ENCODE measurements at places on chromosomes 13 and 19.

DNA sequence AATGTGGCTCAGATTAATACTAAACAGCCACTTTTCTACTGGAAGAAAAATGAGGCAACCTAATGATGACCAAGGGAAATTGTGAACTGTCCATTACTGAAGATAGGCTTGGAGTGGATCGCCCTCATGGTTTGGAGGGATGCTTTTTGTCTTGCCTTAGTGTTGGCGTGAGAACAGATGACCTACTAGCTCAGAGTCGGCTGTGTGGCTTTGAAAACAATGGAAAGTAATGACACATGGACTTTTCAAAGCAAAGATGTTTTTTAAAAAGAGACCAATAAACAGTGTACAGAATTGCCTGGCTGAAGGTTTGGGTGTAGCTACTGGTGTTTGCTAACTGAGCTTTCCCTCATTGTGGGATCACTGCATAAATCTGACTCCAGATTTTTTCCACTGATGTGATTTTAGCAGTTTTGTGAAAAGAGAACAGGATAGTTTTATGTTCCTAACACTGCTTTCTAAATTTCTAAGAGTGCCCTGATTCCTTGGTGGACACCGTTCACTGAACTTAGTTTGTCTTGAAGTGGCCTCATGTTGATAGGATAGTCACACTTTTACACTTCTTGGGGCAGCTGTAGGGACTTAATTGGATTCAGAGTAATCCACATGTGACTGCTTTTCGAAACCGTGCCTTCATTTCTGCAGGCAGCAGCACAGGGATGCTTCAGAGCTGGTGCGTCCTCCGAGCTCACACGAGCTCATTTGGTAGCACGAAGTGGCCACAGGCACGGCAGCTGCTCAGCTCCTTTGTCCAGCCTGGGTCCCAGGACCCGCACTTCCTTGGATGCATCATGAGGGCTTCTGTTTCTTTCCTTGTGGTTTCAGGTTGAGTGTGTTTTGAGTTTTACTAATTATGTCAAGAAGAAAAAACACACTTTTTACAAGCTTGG, 4.3 kb downstream of the CEBPG start:
- no peak for DNase-seq

DNA sequence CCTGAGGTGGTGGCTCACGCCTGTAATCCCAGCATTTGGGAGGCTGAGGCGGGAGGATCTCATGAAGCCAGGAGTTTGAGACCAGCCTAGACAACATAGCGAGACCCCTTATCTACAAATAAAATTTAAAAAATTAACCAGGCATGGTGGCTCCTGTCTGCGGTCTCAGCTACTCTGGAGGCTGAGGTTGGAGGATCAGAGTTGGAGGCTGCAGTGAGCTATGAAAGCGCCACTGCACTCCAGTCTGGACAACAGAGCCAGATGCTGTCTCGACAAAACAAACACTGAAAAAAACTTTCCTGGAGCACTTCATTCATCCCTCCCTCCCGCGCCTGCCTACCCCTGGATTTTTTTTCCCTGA, 665 bp upstream of the ATG4D start:
- DNase-seq: no peak

- peak; percentile 80 for DNase-seq
Measured at GRCh38 chr19:12766051-12766521, 9.3 kb downstream of the HOOK2 start.

GRCh38 chr19:28964500-28964899, 248.5 kb downstream of the UQCRFS1 start:
- no peak for DNase-seq

- no peak for DNase-seq
Measured at GRCh38 chr13:112719016-112719415, 29.2 kb downstream of the ATP11A start.

GRCh38 chr19:44912854-44913253, 1.6 kb upstream of the APOC1 start:
- peak; percentile 77 for DNase-seq
